Stomach (tissue), 19 donors: ENCODE measurements at places on chromosomes 2 and 18. TPM values are rescaled to one million over a fixed set of nuclear protein-coding genes. Genes with fewer than 3 reads are reported as not detected.

DNA sequence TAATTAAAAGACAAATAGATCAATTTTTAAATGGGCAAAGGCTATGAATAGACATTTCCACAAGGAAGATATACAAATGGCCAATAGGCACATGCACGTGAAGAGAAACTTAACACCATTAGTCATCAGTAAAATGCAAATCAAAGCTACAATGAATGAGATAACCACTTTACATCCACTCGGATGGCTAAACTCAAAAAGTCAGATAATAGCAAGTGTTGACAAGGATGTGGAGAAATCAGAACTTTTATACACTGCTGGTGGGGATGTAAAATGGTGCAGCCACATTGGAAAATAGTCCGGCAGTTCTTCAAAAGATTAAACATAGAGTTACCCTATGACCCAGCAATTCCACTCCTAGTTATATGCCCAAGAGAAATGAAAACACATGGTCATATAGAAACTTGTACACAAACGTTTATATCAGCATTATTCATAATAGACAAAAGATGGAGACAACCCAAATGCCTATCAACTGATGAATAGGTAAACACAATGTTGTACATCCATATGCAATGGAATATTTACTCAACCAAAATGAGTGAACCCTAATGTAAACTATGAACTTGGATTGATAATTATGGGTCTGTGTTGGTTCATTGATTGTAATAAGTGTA, 51.1 kb downstream of the SMAD7 start:
- no peak for DNase-seq

DNA sequence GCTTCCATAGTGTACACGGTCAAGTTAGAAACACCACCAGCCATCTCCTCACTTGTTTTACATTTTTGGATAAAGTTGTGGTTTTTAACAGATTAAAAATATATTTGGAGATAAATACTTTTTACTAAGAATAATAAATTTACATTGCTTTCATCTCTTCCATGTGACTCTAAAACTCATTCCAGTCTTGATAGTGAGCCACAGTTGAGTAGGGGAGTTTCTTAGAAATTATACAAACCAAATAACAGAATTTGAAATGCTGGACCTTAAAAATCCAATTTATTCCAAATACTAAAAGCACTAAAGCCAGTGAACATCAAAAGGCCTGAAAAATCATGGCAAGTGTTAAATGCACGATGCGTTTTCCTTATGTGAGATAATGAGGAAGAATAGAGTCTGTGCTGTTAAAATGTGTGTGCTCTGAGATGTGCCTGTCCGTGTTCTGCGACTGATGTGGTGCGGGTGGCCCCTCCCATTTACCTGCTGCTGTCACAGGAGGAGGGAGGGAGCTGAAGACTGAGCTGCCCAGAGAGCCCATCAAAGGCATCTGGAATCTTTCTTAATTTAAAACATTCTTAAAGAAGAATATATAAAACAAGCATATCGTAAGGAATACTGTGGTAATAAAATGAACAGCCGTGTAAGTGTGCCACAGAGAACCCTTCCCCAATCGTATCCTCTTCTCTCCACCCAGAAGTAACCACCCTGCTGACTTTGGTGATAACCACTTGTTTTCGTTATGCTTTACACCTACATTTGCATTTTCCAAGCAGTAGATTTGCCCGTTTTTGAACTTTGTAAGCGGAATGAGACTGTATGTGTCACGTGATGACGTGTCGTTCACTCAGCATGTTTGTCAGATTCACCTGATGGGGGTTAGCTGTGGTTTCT, 57.0 kb upstream of the TXNDC2 start:
- DNase-seq: no peak

DNA sequence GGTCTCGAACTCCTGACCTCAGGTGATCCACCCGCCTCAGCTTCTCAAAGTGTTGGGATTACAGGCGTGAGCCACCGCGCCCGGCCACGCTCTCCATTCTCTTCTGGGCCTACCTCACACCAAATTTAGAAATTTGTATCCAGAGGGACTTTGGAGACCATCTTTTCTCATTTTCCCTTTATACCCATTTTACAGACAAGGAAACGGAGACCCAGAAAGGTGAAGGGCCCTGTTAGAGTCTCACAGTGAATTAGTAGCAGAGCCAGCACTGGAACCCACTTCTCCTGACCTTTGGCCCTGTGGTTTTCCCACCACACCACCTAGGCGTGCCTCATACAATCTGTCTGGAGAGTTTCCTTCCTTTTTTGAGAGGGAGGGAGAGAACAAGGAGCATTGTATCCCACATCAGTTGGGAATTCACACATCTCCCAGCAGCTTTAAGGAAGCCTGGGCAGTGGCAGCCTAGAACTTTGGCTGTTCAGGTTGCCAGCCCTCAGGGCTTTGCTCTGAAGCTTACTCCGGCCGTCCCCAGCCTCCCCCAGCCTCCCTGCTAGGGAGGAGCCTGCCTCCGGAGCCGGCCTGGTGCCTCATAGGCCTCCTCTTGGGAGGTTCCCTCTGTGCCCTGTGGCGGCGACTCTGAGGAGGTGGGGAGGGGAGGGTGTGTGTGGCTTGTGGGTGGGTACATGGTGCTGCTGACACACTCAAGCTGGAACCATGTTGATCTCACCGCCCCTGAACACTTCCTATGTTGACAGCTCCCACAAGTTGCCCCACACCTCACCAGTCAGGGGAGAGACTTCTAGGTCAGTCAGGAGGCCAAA, 13.8 kb downstream of the FOSL2 start:
- peak; percentile 75 for DNase-seq

DNA sequence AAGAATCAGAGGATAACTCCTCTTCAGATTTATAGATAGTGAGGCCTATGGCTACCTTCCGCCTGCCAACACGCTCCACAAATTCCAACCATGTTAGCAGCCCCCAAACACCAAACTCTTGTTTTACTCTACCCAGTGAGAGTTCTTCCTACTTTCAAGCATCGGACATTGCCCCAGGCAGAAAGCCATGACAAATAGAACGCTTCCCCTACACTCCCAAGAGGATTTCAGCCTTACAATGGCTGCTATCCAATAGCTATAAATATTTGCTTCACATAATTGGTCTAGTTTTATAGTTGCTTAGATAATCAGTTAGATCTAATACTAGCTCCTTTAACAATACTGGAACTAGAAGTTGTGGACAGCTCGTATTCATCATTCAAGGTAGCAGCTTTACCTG, 503.4 kb upstream of the VRK2 start:
- no peak for DNase-seq

DNA sequence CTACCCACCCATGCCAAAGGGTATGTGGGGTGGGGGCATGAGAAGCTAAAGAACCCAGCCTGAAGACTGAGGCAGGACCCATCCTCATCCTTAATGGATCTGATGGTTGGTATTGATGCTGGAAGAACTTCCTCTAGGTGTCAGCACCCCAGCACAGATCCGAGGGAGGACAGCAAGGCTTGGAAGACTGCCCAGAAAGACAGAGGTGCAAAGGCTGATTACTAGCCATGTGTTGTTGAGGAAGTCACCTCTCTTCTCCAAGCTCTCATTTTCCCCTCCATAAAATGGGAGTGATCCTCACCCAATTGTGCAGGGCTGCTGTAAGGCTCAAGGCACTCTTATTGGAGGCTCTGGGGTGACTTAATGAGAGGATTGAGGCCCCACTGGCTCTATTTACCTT, 256.5 kb downstream of the CELF4 start:
- no peak for DNase-seq

GRCh38 chr2:164542581-164543021, 78.7 kb downstream of the GRB14 start:
- DNase-seq: no peak

DNA sequence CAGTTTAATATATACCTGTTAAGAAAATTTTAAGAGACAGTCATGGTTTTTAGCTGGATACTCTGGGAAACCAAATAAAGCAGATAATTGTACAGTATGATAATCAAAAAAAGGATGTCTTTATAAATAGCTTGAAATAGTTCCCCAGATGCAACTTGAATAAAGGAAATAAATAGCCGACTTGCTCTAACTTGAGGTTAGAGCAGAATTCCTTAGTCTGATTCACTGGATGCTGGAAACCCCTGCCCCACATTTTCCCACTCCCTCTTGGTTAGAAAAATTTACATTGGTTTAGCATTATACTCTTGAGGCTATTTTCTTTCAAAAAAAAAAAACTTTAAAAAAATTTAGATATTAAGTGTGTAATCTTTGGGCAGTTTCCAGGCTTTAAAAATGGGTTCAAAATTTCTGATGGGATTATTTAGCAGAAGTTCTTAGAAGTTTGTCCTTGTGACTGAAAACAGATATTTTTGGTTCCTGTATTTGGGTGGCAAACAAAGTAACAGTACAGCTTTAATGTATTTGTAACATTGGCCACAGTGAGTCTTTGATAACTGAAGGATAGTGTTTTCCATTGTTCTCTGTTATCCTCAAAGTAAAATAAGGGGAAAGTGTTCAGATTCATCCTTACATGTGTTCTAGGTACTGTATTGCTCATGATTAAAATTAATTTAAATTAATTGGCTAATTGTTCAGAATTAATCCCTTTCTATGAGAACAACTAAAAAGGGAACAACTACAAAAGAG, 39.6 kb downstream of the ITGAV start:
- DNase-seq: no peak

DNA sequence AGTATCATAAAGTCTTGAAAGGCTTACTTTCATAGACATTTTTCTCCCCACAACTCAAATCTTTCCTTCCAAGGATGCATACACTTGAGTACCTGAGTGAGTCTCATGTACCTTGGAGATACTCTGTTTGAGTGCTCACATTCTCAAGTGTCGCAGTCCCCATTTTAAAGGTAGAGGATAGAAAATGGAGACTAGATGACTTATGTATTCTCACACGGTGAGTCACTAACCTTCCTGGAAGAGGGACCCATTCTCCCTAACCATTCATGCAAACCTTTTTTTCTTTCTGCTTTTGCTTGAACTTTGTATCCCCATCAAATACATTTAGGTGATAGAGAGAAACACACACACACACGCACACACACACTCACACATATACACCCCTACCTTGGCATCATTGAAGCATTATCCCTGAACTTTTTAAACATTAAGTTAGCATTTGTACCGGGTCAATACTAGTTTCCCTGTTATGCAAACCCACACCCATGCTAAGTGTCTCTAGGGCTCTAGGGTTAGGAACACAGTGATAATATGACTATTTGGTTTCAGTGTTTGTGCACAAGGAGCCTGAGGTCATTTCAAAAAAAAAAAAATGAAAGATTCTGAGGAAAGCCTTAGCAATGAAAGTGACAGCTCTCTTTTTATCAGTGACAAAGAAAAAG, 236.2 kb downstream of the IKZF2 start:
- no peak for DNase-seq

DNA sequence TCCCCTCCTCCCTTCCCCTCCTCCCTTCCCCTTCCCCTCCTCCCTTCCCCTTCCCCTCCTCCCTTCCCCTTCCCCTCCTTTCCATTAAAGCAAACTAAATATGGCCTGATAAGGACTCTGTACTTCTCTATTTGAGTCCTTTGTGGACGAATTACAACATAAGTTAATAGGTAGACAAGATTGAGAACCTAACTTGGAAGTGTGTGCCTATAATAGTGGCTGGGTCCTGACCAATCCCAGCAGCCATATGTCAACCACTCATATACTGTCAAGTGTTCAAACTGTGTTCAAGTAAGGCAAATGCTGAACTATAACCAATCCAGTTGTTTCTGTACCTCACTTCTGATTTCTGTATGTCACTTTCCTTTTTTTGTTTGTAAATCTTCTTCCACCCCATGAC, 97.1 kb upstream of the RBMS1 start:
- DNase-seq: no peak

- DNase-seq: no peak
Measured at GRCh38 chr18:44736664-44737380, 56.1 kb downstream of the SETBP1 start.

GRCh38 chr18:21599585-21600525, 649 bp downstream of the ESCO1 start:
- peak; percentile 89 for DNase-seq

GRCh38 chr18:76493213-76494161, 1.6 kb downstream of the ZNF516 start:
- peak; percentile 69 for DNase-seq

GRCh38 chr2:187383043-187383800, 64.8 kb downstream of the CALCRL start:
- no peak for DNase-seq

DNA sequence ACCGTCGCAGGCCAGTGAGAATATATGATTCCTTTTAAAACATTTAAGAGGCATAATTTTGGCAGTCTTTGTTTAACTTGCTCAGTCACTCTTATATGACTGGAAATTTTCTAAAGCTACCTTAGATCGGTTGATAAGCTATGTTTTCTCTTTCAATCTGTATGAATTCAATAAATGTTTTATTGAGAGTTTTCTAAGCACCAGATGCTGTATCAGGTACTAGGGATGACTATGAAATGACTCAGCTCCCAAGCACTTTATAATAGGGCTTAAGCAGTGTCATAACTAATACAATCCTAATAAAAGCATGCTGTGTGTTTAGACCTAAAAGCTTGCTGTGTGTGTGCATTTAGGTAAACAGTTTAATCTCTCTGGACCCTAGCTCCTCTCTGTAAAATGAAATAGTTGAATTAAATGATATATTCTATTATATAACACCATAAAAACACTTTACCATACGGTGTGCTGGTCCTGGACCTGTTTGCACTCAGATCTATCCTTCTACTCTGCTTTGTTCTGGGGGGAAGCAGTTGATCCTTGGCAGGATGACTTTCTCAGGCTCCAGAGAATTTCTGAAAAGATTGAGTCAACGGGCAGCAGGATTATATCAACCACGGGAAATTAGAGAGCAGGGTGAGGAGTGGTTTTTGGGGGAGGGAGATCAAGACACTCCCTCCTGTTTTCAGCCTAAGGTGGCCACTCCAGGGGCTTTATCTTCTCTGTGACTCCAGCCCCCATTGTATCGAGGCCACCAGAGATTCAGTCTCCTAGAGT, 26.1 kb upstream of the SLC38A11 start:
- DNase-seq: no peak

GRCh38 chr2:188664951-188665595, 309.1 kb upstream of the COL3A1 start:
- DNase-seq: no peak

CIAO1 gene
- 161 TPM for total RNA-seq

ZAP70 gene
- 66.3 TPM for total RNA-seq

ING5 gene
- total RNA-seq: 160 TPM

ASPRV1 gene
- not detected for total RNA-seq

DQX1 gene
- total RNA-seq: 14.0 TPM

IL36B gene
- total RNA-seq: not detected

LYG2 gene
- total RNA-seq: not detected

CCDC141 gene
- 0.58 TPM for total RNA-seq

RGPD3 gene
- total RNA-seq: not detected

SCYGR8 gene
- total RNA-seq: not detected

PLA2R1 gene
- total RNA-seq: 6.8 TPM

PPP4R3B gene
- total RNA-seq: 31.5 TPM

AGXT gene
- not detected for total RNA-seq

UGT1A5 gene
- total RNA-seq: not detected

PRSS56 gene
- not detected for total RNA-seq

SPHKAP gene
- total RNA-seq: not detected

SP5 gene
- 1.2 TPM for total RNA-seq

HOXD13 gene
- total RNA-seq: not detected
